ENCODE measurements at places on chromosomes 6 and 20.

DNA sequence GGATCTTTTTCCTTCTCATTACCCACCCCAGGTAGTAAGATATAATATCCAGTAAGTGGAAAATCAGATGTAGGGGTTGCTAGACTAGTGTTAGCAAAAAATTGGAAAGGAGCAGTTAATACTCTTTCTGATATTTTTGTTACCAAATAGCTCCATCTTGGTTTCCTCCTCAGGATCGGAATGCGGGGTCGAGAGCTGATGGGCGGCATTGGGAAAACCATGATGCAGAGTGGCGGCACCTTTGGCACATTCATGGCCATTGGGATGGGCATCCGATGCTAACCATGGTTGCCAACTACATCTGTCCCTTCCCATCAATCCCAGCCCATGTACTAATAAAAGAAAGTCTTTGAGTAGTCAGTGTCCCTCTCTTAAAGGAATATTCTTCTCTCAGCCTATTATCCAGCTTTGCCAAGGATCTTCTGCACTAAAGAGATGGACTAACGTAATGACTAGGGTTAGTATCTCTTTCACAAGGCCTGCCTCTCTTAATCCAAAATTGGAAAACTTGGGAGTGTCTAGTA, 1.5 kb downstream of the ROMO1 start:
- DNase-seq, result no peak

DNA sequence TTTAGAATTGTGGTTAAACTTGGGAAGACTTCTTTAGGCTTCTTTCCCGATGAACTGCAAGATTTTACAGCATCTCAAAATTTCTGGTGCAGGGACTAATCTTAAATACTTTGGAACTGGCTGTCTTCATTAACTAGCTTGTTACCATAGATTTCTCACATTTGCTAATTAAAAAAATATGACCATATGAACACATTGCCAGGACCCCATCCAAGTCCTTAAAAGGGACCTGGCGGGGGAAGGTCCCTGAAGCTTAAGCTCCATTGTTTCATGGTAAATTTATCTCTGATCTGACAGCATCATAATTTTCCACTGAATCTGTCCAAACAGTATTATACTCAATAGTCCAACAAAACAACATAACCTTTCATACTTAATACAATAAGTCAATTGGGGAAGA, 517.8 kb upstream of the FLRT3 start:
- DNase-seq, result no peak

DNA sequence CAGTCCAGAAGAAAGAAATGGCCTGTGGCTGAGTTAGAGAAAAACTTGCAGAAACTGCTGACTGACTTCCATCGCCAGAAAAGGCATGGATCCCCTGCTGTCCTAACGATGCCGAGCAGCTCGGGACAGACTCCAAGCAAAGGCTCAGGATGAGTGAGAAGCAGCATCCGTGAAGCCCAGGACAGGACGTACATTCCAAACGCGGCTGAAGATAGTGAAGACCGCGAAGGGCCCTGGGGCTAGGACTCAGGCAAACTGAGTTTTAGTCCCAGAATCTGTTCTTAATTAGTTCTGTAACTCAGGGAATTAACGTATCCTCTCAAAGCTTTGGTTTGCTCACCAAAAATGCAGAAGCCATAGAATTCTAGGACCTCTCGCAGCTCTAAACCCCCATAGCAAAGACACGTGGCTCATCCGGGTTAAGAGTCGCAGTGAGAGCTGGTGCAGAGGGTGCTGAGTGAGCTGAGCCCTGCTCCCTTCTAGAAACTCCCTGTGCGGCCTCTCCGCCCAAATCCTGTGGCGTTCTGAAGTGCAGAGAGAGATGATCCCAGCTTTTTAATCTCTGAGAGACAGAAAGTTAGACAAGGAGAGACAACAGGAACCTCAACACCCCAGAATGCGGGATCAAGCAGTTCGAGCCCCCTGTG, 132.9 kb upstream of the THBS2 start:
- no peak for DNase-seq

DNA sequence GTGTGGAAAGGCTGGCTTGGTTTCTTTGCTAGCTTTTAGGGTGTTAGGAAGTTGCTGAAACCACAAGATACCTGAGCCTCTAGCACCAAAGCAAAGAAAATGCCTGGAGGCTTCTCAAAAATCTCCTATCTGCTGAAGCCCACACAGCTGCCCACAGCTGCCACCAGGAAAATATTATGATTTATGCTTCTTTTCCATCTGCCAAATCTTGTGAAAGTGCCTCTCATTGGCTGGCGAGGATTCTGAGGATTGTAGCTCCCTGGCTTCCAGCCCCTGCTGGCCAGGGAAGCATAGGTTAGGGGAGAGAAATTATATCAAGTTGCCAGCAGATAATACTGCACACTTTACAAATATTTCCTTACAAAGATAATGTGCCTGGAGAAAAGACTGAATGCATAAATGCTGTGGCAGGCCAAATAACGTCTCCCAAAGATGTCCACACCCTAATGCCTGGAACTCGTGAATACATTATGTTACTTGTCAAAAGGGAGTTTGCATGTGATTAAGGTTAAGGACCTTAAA, 98.4 kb downstream of the MRPL14 start:
- DNase-seq, result no peak

DNA sequence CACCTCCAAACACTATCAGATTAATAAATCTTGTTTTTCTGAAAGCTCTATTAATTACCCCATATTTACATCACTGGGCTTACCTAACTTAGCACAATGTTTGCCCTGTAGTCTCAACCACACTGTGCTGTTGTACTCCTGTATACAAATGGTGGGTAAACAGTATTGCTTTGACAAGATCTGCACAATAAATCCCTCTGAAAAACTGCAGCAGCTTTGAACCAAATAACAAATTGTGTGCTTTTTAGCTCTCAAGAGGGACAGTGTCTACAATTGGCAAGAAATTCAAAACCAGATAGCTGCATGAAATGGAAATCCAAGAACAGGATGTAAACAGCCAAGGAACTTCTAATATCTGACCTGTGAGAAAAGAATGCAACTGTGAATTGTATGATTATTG, 10.4 kb downstream of the KIF6 start:
- no peak for DNase-seq

- DNase-seq, result no peak
These were observed 70.7 kb upstream of the TAB2 start for GRCh38 chr6:149246691-149247384.

GRCh38 chr6:170476360-170476759, 76.7 kb downstream of the PSMB1 start:
- no peak for DNase-seq

DNA sequence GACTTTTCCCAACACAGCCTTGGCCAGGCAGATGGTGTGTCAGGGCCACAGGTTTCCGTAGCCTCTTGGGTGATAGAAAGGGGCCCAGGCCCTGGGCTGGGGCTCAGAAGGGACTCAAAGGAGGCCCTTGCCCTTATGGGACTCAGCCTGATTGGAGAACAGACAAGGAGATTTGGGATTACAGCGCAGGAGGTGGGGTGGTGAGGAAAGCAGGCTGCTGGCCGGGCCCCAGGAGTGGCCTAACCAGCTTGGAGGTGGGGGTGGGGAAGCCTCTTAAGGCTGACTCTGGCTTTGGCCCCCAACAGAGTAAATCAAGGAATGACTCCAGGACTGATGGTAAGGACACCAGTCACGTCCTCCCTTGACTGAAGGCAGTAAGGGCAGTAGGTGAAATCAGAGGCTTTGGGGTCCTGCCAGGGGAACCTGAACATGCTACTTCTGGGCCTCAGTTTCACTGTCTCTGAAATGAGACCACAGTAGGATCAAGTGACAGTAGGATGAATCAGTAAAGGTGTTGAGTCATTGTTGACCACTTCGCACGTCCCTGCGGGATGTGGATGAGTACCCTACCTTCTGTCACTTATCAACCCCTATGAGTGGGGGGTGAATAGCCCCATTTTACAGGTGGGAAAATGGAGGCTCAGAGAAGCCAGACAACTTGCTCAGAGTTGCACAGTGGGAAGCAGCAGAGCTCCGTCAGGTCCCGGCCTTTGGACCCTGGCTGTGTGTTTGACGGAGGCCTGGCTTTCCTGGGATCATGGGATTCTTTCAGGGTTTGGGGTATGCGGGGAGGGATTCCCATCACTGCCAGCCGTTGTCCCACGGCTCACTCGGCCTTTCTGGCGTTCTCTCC, 4.5 kb downstream of the SNAI1 start:
- DNase-seq, result no peak

- DNase-seq, result no peak
These were observed 16.2 kb downstream of the ANKRD6 start for GRCh38 chr6:89449193-89449592.

DNA sequence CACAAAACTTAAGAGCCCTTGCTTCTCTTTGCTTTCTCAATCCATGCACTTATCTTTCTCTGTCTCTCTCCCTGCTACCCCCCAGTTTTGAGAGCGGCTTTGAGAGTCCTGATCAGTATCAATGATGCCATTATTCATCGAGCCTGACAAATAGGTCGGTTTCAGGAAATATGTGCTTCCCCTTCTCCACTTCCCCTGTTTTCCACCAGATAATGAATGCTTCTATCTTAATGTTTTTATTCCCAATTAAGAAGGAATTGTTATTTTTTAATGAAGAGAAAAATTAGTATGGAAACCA, 117.7 kb downstream of the KIF13A start:
- DNase-seq, result no peak

- DNase-seq, result no peak
These were observed 1021.6 kb downstream of the EYS start for GRCh38 chr6:64685401-64685800.

GRCh38 chr20:59295531-59295930, 4.9 kb upstream of the EDN3 start:
- no peak for DNase-seq

DNA sequence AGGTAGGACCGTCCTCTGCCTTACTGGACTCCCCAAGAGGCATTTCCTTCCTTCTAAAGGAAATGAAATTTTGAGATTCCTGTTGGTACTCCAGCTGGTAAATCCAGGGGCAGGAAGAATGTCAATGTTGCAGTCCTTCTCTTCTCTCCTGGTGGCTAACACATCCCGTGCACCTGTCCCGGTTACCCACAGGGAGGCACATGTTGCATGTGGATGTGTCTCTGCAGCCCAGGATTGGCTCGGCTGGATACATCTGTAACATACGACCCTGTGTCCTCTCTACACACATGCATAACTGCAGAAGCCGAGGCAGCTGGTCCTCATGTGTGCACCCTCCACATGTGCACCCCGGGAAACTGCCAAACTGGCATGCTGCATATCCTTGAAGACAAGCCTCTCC, 1.3 kb upstream of the LRFN2 start:
- DNase-seq, result no peak

- no peak for DNase-seq
These were observed 134.0 kb downstream of the PDE7B start for GRCh38 chr6:135985471-135985870.

DNA sequence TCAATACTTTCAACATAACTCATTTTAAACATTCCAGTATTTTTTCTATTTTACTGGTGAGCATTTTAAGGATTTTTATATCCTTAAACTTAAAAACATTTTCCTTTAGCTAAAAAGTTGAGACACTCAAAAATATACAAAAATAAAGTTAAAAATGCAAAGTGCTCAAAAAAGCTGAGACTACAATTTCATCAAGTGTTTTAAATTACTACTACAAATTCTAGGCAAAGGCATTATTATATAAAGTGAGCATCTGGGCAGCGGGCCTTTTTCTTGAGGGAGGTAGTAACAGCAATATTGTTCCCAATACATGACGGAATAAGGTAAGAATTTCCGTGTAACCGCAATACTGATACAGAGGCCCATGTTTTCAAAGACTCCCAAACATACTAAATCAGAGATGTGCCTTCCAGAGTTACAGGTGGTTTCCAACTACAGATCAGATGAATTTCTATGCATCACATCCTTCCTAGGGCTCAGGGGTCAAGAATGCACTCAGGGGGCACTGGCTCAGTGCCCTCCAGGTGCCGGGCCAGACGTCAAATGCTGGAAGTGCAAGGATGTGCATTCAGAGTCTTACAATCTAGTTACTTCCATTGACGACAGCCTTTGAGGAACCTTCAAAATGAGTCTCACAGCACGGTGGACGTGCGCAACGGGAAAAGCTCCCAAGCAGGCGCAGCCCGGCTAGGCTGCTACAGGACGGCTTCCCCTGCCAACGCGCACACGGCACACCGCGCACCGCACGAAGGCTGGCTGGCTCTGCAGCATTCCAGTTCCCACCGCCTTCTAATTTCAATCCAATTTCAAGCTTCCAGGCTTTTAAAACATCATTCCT, 1.7 kb downstream of the PHF10 start:
- DNase-seq, result peak; percentile 13

- DNase-seq, result no peak
These were observed 28.8 kb downstream of the ZNFX1 start for GRCh38 chr20:49248879-49249665.

- DNase-seq, result no peak
These were observed 219.6 kb downstream of the NRN1 start for GRCh38 chr6:5786969-5787720.

- no peak for DNase-seq
These were observed 9.8 kb downstream of the GPR31 start for GRCh38 chr6:167148021-167148420.

DNA sequence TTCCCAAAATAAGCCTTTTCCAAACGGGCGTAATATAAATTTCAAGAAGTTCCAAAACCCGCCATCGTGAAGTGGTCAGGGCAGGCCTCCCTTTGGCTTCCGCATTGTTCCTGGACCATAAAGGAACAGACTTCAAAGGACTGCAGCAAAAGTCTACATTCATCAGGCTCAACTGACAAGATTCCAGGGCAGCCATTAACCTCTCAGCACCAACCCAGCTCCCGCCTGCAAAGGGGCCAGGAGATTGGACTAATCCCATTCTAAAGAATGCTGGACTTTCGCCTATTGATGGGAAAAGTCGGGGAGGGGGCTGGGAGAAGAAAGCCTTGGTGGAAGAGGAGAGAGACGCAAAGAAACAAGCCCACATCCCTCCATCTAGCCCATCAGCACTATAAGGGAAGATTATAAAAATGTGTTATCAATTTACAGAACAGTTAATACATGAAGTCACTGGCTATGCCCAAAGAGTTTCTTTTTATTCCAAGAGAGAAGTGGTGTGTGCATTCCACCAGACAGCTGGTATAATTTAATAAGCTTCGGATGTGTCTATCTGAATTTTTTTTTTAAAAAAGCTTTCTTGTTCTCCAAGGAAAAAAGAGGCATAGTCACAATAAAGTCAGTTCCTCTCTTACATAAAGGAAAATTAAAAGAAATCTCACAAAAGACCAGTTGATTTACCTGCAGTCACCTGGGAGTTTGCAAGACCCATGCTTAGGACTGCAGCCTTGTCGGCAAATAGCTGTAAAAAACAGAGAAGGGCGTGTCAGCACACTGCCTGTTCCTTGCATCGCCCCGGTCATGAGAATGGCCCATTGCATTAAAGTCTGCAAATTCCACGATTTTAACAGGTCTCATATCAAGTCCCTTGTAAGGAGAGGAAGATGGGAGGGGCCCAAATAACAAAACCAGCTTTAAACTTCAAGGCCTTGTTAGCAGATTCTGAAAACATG, 17.8 kb downstream of the JAG1 start:
- no peak for DNase-seq

GRCh38 chr6:151075527-151075926, 164.2 kb upstream of the AKAP12 start:
- no peak for DNase-seq

- no peak for DNase-seq
These were observed 207.6 kb downstream of the THBS2 start for GRCh38 chr6:169046021-169046420.

- DNase-seq, result no peak
These were observed 18.0 kb upstream of the RSPH3 start for GRCh38 chr6:159017757-159018559.

- DNase-seq, result no peak
These were observed 100.6 kb downstream of the RAMACL start for GRCh38 chr6:166485651-166486535.
